ENCODE measurements at places on chromosomes 13 and 19.

DNA sequence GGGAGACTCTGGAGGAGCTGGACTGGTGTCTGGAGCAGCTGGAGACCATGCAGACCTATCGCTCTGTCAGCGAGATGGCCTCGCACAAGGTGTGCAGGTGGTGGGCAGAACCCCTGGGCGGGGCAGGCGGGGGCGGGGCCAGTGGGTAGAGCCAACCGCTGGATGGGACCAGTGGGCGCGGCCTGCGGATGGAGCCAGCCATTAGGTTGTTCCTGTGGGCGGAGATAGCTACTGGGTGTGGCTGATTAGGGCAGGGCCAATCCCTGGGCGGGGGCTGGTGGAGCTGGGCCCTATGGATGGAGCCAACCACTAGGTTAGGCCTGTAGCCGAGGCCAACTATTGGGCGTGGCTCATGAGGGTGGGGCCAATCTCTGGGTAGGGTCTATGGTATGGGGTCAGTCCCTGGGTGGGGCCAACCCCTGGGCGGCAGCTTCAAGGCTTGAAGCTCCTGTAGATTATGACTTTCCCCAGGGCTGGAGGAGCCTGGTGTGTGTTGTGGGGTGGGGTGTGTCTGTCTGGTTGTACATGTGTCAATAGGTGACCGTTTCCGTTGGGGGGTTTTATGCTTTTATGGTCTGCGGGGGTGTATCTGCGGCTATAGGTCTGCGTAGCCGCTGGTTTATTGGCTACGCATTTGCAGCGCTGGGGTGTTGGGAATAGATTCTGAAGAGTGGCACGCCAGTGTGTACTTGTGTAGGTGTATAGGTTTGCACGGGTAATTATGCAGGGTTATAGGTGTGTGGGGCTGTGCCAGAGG lies 30.7 kb downstream of the PDE4A start:
- no peak for DNase-seq

GRCh38 chr19:1211494-1212234 lies 6.1 kb downstream of the STK11 start:
- no peak for DNase-seq

DNA sequence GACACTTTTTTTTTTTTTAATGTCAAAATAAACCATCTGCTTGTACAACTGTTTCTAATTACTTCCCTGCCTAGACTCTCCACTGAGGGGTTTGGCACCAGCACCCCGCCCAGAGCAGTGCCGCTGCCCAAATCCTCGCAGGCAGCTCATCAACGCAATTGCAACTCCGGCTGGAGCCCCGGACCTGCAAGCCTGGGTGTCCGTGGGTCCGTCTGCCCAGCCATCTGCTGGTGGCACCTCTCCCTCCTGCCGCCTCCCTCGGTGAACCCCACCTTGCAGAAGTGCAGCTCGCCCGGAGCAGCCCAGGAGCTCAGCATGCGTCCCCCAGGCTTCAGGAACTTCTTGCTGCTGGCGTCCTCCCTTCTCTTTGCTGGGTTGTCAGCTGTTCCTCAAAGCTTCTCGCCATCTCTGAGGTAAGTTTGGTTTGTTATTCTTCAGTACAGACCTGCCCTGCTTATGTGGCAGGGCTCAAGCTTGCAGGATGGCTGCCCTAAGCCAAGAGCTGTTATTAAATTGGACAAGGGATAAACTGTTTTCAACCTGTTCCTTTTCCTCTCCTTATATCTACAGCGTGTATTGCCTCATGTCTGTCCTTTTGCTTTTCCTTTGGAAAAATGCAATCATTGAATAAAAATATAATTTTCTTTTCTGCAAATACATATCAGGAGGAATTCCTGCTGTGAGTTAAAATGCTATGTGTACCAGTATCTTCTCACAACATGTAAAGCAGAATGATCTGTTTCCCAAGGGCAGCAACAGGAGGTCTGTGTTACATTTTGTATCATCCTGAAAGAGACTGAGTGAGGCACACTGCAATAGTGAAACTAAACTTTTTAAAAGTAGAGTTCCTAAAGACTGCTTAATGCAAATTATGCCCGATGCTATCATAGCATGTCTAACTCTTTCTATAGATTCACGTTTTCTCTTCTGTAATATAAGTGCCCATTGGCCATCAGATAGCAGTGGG lies at the start of gene ITGBL1:
TSS of gene ITGBL1 (plus strand) at position 157 of the 967 bp plus-strand sequence. CDS start at position 316, 159 bp downstream.
- DNase-seq, result no peak

DNA sequence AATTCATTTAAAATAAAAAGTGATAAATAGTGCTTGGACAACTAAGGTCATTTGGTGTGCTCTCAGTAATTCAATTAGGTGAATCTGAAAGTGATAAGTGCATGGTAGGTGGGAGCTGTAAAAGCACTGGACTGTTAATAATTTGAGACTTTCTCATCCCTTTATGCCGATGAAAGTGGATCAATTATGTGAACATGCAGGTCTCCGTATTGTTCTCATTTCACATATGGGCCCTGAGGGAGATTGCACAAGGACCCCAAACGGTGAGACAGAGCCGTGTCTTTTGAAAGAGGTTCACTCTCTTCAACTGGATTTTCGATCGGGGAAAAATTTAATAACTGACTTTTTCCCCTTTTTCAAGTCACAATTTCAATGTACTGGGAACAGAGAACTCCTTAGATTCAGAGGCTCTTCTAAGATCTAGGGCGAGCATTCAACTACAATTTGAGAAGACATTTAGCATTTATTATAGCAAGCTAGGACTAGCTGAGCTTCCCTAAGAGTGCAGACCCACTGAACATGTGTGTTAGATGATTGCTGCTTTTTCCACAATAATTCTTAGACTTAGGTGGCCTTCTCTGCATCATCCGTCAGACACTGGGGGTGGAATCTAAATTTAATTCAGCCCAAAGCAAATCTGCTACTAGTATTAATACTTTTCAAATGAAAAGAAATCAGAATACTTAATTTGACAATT lies 347.6 kb downstream of the OXGR1 start:
- DNase-seq, result no peak

DNA sequence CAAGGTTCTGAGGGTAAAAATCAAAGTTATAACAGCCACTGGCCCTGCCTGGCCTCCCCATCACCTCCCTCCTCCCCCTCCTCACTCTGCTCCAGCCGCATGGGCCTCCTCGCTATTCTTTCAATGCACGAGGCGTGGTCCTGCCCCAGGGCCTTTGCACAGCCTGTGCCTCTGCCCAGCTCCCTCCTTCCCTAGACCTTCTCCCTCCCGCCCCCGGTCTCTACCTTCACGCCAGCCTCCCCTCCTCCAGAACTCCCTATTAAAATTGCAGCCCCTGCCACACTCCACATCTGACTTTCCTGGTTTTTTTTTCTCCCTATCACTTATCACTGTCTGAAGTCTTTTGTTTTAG lies 3.3 kb downstream of the RAX2 start:
- no peak for DNase-seq

DNA sequence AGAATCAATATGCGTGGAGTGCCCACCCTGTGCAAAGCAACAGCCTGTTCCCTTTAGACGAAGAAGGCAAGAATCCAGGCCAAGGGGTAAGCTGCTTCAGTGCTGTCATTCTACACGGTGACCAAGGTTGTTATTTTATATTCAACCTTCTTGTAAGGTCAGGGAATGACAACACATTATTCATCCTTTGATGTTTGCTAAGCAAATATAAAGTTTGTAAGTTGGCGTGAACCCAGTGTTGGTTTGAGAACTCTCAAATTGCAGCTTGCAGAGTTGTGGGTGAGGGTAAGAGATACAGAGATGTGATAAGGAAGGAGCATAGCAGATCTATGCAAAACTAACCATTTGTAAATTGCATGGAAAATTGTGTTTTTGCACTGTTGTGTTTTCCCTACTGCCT lies 436.7 kb downstream of the FGF9 start:
- no peak for DNase-seq

- no peak for DNase-seq
These were observed 2.7 kb downstream of the TPP2 start for GRCh38 chr13:102599426-102600012.

DNA sequence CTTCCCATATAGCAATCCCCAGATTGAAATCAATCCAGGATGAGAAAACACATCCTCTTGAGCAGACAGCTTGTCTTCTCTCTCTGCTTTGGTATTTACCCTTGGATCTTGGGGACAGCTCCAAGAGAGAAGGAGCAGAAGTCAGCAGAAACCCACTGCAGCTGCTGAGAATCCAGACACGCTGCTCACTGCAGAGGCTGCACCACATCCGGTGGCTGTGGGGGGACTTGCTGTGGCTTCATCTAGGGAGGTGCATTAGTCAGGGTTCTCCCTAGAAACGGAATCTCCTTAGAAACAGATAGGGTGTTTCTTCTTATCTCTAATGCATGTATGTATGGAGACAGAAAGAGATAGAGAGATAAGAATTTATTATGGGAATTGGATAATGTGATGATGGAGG lies 2.7 kb downstream of the CYP4F12 start:
- DNase-seq, result no peak

- no peak for DNase-seq
These were observed 41.7 kb upstream of the ZNF91 start for GRCh38 chr19:23436944-23437343.

GRCh38 chr19:42419309-42419708 lies 7.9 kb downstream of the LIPE start:
- no peak for DNase-seq
